Fibroblast of mammary gland (primary cell): ENCODE measurements at places on chromosomes 1 and 21.

GRCh38 chr1:183194527-183195141 is 8.6 kb downstream of the LAMC2 start:
- DNase-seq, result no peak

- peak; percentile 85 for DNase-seq
Measured at GRCh38 chr1:53896635-53897229, 2.7 kb downstream of the DIO1 start.

DNA sequence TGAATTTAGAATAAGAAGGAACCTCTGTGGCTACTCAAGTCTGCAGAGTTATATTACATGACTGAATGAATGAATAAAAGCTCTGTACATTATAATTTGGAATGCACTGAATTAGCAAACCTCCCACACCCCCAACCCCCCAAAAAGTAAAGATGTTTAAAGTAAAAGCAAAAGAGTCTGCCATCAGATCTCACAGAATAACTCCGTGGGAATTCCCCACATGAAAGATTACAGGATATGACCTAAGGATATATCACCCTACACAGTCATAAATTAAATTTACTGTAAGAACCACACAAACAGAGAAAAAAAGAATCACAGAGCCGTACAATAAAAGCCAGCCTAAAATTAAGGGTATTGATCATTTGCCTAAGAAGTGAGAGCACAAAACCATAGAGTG is 587.3 kb downstream of the PTPRC start:
- peak; percentile 52 for DNase-seq

- no peak for DNase-seq
Measured at GRCh38 chr1:66217561-66217960, 316.4 kb upstream of the SGIP1 start.

DNA sequence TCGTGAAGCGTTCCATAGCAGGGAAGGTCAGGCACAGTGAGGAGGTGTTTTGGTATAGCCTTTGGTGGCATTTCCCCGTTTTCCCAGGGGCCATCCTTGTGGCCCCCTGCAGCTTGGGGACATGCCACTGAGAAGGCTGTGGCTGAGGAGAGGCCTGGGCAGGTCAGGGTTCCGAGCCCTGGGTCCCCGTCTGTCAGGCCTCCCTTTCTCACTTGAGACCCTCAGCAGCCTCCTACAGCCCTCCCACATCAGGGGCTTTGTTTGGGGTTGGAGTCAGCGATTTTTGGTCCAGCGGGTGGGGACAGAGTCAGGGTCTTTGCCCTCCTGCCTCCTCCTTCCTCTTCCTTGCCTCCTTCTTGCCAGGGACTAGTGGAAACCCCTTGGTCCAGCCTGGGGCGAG is 22.2 kb downstream of the LDLRAP1 start:
- DNase-seq, result no peak
